AG04450 (cell line): ENCODE measurements at places on chromosomes 12 and 14.

GRCh38 chr12:19125325-19125724 lies 4.2 kb upstream of the PLEKHA5 start:
- DNase-seq: no peak

DNA sequence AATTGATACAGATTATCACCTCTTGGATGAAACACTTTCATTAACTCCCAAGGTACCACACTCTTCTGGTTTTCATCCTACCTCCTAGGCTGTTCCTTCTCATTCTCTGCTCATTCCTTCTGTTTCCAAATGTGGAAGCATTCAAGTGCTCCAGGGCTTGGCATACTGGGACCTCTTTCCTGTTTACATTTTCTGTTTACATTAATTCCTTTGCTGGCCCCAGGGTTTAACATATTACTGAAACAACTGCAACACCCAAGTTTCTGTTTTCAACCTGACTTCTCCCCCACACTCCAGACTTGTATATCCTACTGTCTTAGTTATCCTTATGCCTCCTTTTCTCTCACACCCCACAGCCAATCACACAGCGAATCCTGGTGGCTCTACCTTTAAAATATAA lies 386.3 kb upstream of the GARIN6 start:
- DNase-seq: no peak

DNA sequence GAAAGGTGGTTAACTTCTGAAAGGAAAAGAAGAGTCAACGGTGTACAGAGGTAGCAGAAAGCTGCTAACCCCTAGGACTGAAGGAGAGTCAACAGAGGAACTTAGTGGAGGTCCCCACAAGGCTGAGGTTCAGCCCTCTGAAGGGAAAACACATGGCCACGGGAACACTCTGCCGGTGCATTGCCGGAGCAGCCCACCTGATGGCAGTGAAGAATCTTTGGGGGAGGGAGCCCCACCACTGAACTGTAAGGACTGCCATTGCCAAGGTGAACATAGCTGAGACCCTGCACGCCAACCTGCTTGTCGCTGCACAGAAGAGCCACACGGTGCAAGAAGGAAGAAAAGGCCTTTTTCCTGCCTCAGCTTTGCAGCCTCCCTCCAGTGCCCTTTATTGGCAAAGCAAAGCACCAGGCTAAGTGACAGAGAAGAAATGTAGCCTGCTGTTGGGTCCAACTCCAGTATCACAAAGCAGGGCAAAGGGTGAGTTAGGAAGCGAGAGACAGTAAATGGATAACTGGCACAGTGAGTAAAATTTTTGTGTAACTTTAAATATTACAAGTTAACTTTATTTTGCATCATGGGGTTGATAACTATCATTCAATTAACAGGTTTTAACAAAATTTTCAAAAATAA lies 76.9 kb downstream of the LIN52 start:
- DNase-seq: no peak

DNA sequence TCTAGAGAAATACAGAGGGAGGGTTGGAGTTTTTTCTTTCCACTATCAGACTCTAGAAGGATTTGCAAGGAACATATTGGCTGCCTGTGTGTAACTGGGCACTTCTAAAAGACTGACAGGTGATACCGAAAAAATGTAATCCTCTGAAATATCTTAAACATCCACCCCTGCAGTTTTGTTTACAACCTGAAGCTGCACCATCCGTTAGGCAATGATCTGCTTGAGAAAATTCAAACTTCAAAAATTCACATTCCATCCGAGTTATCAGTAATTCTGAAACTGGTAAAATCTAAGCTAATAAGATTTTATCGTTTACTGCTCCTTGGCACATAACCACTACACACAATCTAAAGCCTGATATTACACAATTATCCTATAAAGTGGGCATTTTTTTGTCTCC lies 528.6 kb downstream of the FUT8 start:
- no peak for DNase-seq

- no peak for DNase-seq
Measured at GRCh38 chr12:46489951-46490388, 117.4 kb upstream of the SLC38A2 start.

GRCh38 chr12:107906707-107907106 lies 132.2 kb downstream of the ASCL4 start:
- DNase-seq: no peak

GRCh38 chr12:119659289-119659897 lies 8.5 kb upstream of the PRKAB1 start:
- no peak for DNase-seq

DNA sequence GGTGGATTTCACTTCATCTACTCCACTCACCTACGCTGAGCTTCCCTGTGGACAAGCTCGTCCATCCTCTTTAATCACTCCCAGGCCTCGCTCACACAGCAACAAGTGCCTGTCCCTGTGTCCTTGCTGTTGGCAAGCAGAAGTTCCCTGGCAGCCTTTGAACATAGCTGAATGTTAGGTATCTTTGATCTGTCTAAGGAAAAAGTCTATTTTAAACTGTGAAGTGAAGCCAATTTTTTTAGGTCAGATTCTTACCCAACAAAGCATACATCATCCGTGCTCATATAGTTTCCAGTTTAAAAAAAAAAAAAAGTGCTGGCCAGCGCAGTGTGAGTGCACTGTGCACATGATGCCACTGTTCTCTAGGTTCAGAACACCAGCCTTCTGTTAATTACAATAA lies 36.3 kb downstream of the PPP2R5C start:
- no peak for DNase-seq

- no peak for DNase-seq
Measured at GRCh38 chr14:99320105-99320572, 48.1 kb upstream of the BCL11B start.

DNA sequence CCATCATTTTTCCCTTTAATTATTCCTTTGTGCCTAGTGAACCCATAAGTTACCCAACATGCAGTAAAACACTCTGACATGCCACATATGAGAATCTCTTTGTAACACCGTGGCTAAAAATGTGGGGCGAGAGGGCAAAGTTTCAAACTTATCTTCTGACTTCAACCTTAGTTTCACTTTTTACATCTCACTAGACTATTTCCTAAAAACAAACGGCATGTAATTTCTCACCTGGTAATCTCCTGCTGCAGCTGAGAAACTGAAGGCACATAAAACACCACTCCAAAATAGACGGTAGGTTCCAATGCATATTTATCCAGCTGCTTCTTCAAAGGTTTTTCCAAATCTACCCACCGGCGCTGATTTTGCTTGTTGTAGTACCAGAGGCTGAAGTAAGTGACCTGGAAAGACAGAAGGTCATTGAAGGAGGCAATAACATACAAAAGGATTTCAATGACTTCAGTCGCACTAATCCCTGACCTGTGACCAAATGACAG lies 37.9 kb downstream of the PTPN21 start:
- no peak for DNase-seq

DNA sequence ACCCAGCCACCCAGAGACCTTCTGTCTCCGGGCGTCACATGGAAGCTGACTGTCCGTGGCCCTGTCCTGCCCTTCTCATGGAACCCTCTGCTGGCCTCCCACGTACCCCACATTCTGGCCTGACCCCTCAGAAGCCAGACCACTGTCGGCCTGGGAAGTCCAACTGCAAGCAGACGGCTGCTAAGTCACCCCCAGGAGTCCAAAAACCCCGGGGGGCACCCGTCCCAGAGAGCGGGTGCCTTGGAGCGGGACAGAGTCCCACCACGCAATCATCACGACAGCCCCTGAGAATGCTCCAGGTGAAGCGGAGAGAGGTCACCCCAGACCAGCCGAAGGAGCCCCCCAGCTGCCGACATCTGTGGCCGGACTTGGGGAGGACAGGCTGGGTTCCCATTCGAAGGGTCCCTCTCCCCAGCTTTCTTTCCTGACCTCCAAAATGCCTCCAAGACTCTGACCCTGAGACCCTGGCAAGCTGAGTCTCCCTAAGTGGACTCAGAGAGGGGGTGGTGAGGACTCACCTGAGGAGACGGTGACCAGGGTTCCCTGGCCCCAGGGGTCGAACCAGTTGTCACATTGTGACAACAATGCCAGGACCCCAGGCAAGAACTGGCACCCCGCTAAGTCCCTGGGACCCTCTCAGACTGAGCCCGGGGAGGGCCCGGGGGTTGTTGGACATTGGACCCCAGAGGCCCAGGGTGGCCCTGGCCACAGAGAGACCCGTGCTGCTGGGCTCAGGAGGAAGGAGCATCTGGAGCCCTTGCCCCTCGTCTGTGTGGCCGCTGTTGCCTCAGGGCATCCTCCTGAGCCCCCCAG lies 337.1 kb downstream of the TMEM121 start:
- no peak for DNase-seq

DNA sequence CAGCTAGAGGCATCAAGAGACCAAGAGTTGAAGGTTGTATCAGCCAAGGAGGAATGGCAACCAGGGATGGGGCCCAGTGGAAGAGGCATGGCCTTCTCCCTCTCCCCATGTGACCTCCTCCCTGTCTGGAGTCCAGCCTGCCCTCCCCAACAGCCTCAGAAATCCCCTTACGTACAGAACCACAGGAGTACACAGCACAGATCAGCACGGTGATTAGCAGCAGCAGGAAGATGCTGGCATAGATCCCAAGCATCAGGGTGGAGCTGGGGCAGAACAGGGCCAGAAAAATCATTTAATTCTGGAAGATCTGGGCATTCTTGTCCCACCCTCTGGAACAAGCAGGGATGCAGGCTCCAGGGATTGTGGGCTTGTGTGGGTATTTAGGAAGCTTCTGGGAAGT lies 14.4 kb downstream of the ADCY6 start:
- DNase-seq: no peak
